ENCODE measurements at places on chromosomes 4 and X.

GRCh38 chrX:133645256-133645655, 230.0 kb upstream of the GPC4 start:
- DNase-seq: no peak

DNA sequence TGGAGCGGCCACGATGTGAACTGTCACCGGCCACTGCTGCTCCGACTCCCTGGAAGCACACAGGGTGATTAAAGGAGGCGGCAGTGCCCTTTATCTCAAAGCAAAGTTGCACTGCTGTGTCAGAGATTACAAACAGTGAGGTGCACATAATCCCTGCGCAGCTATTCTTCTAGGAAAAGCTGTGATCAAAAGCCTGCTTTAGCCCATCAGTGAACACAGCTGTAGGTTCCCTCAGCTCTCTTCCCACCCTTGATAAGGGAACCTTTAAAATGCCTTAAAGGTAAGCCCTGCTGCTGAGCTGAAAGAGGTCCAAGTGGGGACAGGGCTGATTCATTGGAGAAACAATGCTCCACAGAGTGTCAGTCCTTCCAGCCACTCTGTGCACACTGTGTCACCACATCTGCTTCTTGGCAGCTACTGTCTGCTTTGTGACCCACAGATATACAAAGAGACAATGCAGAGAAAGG, 127.6 kb downstream of the EIF4E start:
- no peak for DNase-seq

GRCh38 chr4:106681381-106681921, 312.9 kb upstream of the GIMD1 start:
- DNase-seq: no peak

GRCh38 chr4:150769248-150769647, 187.3 kb downstream of the MAB21L2 start:
- no peak for DNase-seq

DNA sequence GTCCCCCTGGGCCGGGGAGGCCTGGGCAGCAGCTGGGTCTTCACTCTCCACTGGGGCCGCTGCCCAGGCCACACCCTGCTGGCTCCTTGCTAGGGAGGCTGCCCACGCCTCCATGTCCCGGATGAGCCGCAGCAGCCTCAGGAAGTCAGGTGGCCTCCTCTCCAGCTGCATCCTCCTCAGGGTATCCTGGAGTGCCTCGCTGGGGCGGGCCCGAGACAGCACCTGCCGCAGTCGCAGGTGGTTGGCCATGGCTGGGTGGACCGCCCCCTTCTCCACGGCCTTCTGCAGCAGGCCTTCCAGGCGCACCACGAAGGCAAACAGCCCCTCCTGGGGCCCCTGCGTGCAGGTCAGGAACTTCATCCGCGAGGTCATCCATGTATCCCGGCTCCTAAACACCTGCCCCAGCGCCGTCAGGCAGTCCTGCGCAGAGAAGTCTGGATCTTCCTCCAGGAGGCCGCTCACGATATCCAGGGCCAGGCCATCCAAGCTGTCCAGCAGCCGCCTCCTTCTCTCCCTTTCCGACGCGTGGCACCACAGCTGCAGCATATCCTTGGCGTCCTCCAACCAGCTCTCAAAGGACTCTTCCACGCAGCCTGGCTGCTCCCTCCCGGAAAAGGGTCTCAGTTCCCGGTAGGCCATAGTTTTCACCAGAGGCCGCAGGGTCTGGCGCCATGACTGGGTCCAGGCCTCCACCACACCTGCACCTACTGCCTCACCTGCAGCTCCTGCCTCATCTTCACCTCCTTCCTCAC, 2.1 kb downstream of the PNMA6F start:
- DNase-seq: no peak

- no peak for DNase-seq
Observed at GRCh38 chr4:126137782-126138170, 823.0 kb downstream of the FAT4 start.

Data from DND-41 (cell line).